GF-D8 (cell line): ENCODE measurements at places on chromosomes 11 and 22.

DNA sequence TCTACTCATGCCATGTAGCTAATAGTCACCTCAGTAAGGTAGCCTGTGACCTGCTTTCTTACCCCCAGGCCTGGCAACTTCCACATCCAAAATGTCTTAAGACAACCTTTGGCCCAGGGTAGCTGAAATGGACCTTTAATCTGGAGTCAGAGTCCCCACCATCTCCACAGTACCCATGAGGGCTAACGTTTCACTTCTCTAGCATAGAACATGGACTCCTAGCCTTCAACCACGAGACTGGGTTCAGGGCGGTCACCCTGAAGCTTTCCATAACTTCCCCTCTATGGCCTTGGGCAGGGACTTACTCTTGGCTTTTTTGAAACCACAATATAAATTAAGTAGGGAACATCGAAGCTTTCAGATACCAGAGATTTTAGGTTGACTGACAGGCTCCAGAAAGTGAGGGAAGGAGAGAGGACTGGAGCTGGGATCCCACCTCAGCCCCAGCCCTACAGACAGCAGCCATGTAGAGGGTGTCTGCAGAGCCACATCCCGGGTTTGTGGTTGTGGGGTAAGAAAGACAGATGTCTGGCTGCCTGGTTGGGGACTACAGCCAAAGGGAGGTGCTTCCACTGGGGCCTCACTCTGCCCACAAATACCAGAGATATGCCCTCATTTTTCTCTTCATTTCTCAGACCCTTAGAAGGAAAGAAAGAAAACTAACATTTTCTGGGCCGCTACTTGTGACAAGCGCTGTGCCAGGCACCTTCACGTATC is 2.6 kb downstream of the TBC1D10A start:
- peak; percentile 23 for DNase-seq

DNA sequence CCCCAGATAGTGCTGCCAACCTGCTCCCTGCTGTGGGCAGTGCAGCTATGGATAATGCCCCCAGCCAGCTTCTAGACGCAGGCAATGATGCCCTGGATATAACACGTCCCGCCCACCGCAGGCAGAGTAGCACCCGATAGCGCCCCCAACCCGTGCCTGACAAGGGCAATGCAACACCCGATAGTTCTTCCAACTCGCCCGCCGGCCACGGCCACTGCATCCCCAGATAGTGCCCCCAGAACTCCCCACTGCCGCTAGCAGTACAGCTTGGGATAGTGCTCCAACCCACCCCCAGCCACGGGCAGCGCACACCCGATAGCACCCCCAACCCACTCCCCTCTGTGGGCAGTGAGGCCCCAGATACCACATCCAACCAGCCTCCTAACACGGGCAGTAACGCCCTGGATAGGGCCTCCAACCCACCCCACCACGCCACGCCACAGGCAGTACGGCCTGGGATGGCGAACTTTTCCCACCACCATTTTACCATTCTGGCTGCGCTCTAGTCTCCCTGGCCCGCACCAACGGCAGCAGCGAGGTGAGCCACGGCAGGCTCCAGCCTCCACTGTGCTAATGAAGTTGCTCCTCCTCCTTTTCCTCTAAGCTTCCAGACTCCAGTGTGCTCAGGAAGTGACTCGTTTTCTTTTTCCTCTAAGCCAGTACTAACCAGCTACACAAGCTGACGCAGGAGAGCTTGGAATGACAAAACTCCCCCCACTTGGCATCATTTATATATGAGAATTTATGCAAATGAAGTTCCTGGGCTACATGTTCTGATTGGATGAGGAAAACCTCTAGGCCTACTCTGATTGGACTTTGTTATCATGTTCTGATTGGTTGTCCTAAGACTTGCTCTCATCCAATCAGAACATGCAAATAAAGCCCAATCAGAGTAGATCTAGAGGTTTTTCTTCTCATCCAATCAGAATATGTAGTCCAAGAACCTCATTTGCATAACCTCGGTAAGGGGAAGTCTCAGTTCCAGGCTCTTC is 3.0 kb upstream of the RFPL3 start:
- no peak for DNase-seq

- DNase-seq: no peak
Observed at GRCh38 chr11:35611741-35612140, 6.5 kb upstream of the FJX1 start.

GRCh38 chr11:126658306-126659056 is 303.0 kb downstream of the ST3GAL4 start:
- DNase-seq: no peak

DNA sequence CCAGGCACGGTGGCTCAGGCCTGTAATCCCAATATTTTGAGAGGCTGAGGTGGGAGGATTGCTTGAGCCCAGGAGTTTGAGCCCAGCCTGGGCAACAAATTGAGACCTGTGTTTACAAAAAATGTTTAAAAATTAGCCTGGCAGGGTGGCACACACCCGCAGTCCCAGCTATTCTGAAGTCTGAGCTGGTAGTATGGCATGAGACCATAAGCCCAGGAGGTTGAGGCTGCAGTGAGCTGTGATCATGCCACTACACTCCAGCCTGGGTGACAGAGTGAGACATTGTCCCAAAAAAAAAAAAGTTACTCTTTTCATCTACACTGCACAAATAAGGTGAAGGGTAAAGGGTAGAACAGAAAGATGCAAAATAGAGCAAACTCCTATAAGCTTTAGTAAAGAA is 22.3 kb upstream of the PPP2R1B start:
- DNase-seq: no peak

DNA sequence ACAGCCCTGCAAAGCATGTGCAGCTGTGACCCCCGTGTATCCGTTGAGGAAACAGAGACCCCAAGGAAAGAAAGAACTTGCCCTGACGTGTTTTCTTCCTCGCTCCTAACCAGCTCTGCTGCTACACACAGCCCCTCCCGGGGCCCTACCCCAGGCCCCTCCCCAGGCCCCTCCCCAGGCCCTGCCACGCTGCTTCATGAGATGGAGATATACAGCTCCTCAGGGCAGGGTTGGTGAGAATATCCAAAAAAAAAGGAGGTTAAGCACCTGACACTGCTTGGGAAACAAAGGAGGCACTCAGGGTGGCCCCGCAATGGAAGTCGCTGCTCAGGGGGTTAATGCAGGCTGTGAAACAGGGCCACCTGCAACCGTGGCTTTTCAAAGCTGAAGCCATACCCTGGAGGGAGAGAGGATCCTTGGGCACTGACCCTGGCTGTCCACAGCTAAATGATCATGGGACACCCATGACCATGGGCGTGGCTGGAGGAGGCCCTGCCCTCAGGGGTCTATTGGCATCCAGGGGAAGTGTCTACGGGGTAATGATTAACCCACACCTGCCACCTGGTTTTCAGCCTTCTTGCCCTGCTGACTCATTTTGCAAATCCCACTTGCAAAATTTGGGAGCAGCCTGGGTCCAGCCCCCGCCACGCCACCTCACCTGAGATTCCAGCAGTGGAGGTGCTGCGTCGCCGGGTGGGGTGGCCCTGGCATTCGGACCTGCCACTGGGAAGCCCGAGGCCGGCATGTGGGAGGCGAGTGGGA is 112.1 kb upstream of the ANO1 start:
- no peak for DNase-seq

DNA sequence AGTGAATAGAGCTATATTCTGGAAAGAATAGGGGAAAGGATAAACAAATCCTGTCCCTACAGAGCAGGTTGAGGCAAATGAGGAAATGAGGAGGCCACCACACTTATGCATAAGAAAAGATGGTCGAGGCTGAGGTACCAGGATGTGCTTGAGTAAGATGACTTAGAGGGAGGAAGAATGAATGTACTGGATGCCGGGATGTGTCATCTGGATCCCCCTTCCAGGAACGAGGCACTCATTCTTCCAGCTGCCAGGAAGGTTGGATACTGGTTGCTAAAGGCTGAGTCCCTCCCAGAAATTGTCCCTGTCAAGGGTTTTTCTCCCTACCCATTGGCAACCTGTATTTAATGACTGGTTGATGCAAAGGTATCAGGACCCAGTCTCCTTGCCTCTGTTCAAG is 31.1 kb upstream of the SYT9 start:
- no peak for DNase-seq

DNA sequence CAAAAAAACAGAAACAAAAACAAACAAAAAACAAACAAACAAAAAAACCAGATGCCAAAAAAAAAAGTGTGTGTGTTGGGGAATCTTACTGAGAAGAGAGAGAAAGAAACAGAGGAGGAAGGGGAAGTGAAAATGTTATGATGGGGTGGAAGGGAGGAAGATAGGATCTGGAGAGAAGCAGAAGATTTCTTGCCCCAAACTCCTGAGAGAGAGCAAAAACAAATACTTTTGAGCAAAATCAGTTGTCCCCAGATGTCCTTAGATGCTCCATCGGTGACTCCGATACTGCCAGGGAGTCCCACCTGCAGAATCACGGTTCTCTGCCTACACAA is 19.9 kb upstream of the GRAMD1B start:
- no peak for DNase-seq

DNA sequence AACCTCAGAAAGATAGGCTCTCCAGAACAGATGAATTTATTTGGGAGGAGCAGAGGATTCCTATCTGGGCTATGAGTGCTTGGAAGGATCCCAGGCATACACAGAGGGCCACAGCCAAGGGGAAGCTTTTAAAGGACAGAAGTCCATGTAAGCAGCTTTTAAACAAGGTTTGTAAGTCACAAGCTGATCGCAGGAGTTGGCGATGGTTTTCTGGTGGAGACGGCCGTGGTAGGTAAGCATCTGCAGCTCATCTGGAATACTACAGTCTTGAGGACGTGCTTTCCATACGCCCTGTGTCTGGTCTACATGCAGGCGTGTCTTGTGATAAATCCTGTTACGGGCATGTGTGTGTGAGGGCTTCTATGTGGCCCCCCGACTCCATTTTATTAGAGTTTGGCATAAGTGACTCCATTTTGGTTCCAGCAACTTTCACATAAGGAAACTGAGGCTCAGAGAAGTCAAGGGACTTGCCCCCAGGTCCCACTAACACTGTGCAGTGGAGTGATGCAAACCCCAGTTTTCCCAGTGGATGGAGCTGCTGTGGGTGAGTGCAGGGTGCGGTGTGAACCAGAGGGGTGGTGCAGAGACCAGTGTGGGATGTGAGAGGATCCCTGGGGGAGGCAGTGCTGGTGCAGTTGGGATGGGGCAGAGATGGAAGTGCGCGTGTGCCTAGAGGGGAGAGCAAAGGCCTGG is 11.8 kb upstream of the ACY3 start:
- DNase-seq: no peak

GRCh38 chr11:105610871-105611571 is 1.1 kb downstream of the GRIA4 start:
- DNase-seq: no peak

- DNase-seq: no peak
Observed at GRCh38 chr22:23556026-23556620, 24.0 kb downstream of the IGLL1 start.

DNA sequence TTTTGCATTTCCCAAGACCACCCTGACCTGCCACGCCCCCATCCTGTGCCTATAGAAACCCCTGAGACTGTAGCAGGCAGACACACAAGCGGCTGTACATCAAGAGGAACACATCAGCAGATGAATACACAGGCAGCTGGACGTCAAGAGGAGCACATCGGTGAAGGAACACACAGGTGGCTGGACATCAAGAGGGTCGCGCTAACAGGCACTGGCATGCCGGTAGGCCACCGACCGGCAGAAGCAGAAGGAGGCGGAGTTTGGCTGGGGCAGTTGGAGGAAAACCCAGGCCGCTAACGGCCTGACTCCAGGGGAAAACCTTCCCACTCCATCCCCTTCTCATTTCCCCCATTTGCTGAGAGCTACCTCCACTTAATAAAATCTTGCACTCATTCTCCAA is 5.4 kb upstream of the IPO7 start:
- DNase-seq: no peak

GRCh38 chr11:68987211-68987610 is 6.4 kb upstream of the MRGPRD start:
- no peak for DNase-seq

DNA sequence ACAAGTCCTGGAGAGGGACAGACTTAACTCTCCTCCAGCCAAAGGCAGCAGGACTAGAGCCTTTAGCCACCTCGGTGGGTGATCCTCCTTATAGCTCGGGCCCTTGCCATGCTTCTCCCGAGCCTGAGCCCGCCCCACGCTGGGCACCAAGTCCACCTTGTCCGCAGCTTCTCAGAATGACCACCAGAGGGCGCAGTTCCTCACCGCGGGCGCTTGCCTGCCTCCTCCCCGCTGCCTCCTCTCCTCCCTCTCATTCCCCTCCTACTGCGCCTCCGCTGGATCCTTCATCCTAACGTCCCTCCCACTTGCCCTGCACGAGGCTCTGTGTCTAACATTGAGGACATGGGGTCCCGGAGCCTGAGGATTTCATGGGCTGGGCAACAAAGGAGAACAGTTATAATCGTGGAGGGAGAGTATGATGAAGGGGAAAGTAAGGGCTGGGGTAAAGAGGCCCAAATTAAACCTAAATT is 11.3 kb upstream of the MOGAT2 start:
- peak; percentile 2 for DNase-seq

DNA sequence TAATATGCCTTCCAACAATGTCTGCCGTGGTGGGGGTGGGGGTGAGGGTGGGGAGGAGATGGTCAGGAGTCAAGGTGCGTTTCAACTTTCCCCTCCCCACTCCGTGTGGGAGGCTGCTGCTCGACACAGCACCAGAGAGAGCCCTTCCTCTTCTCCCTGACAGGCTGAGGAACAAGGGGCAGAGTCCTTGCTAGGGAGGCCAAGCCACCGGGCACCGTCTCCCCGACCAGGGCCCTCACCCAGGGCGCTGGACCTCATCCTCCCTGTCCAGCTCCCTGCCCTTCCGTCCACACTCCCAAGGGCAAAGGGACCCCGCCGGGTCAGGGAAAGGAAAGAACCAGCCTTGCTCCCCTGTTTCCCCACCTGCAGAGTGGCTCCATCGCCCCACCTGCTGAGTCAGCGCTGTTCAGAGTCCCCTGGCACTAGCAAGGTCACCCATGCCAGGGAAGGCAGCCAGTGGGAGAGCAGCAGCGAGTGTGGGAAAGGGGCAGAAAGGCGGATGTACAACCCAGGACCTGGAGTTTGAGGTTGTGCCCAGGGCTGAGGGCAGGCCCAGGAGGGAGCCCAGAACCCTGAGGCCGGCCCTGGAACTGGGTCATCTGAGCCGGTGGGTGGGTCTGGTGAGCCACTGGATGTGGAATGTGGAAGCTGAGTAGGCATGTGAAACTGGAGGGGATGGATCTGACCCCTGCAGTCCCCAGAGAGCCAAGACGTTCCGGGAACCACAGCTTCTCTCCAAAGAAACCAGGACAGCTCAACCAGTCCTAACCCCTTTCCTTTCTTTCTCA is 47.2 kb downstream of the BUD13 start:
- DNase-seq: no peak

GRCh38 chr11:89125298-89125697 is 52.4 kb upstream of the TYR start:
- no peak for DNase-seq

GRCh38 chr11:57646799-57647303 is 2.9 kb downstream of the YPEL4 start:
- DNase-seq: no peak
